Muscle of leg (tissue), 16 donors: ENCODE measurements at places on chromosomes 4 and X. TPM values are rescaled to one million over a fixed set of nuclear protein-coding genes. Genes with fewer than 3 reads are reported as not detected.
A peak's percentile ranks its signal among the peaks of the same experiment; 100 is the strongest.

TMEM271 gene
- 0.04 TPM for total RNA-seq

- peak overlapping the region; percentile 84 for H3K27ac ChIP-seq
- H3K4me3 ChIP-seq: no peak overlapping the region
Observed at GRCh38 chrX:77450415-77450814, 3.2 kb downstream of the FGF16 start.

C4orf54 gene
- 114 TPM for total RNA-seq

MAGED4B gene
- total RNA-seq: 30.1 TPM

- H3K36me3 ChIP-seq: no peaks in the 10 kb centered on the region
- no peaks in the 10 kb centered on the region for H3K27me3 ChIP-seq
- no peak for DNase-seq
- no peak overlapping the region for H3K4me3 ChIP-seq
- H3K4me1 ChIP-seq: no peaks in the 10 kb centered on the region
Observed at GRCh38 chr4:82523179-82523578, 38.6 kb downstream of the TMEM150C start.

DNA sequence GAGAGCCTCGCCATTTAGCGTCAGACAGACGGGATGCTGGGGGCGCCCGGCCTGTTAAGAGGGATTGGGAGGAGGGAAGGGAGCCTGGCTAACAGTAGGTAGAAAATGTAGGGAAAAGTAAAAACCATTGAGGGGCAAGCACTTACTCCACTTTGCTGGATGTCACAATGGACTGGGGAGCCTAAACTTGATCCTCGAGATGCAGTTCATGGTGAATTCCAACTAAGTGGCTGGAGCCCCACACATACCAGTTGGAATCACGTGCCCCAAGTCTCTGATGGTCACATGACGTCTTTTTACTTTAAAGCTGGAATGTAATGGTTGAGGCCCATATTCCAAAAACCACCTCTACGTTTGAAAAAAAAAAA is 1.5 kb downstream of the PLS3 start:
- H3K4me1 ChIP-seq: no peaks in the 10 kb centered on the region
- peak; percentile 46 for DNase-seq
- peaks cover 35% of the 10 kb centered on the region for H3K27me3 ChIP-seq
- no peaks in the 10 kb centered on the region for H3K36me3 ChIP-seq
- H3K27ac ChIP-seq: peak overlapping the region; percentile 93
- peak overlapping the region; percentile 74 for H3K4me3 ChIP-seq

GRCh38 chrX:44299177-44299576 is 44.3 kb downstream of the EFHC2 start:
- H3K27me3 ChIP-seq: peaks cover 7% of the 10 kb centered on the region
- H3K36me3 ChIP-seq: no peaks in the 10 kb centered on the region
- H3K4me3 ChIP-seq: no peak overlapping the region
- no peak overlapping the region for H3K27ac ChIP-seq
- DNase-seq: no peak
- no peaks in the 10 kb centered on the region for H3K4me1 ChIP-seq

PCYT1B gene
- 1.4 TPM for total RNA-seq

DNA sequence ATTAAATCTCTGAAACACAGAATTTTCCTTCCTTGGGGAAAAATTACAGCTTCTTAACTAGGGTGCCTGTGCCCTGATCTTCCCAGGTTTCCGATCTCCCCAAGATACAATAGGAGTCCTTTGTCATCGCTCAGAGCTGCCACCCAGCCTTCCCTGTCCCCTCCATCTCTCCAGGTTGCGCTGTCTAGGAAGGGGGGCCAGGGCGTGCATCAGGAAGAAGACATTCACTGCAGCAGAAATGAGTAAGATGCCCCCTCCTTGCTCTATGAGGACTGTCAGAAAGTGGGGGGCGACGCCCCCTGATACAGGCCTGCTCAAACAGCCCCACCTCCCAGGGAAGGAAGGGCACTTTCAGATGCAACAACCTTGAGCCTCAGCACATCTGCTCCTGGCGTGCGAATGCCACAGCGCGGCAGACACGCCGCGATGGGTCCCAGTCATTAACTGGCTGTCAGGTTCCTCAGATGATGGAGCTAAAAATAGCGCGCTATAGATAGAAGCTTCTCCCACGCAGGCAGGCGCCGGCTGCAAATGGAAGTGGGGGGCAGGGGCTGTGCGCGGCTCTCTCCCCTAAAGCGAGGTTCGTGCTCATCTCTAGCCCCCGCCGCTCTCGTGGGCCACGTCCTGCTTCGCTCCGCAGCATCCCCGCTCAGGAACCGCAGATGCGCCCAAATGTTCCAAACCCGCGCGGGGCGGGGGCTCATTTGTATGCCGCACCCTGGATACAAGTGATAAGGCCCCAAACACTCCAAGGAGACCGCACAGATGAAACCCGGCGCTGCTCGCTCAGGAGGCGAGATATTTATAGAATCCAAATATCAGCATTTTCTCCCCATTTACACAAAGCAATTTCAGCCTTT is 57.6 kb upstream of the LGI2 start:
- DNase-seq: peak; percentile 61
- no peaks in the 10 kb centered on the region for H3K36me3 ChIP-seq
- peak overlapping the region; percentile 18 for H3K4me3 ChIP-seq
- H3K27me3 ChIP-seq: peaks cover 11% of the 10 kb centered on the region
- peak overlapping the region; percentile 25 for H3K27ac ChIP-seq

UGT2B10 gene
- total RNA-seq: not detected

GATA1 gene
- 0.22 TPM for total RNA-seq

PABPC1L2A gene
- total RNA-seq: not detected

GPM6B gene
- total RNA-seq: 16.8 TPM

TCEAL7 gene
- 155 TPM for total RNA-seq

GRCh38 chr4:84753321-84753972 is 170.5 kb downstream of the CDS1 start:
- no peak overlapping the region for H3K27ac ChIP-seq
- H3K27me3 ChIP-seq: no peaks in the 10 kb centered on the region
- no peaks in the 10 kb centered on the region for H3K4me1 ChIP-seq

TLR2 gene
- 3.6 TPM for total RNA-seq
